ENCODE measurements at places on chromosomes 7 and 10. TPM values are rescaled to one million over a fixed set of nuclear protein-coding genes. Genes with fewer than 3 reads are reported as not detected.

The INHBA gene
- total RNA-seq, result 0.42 TPM

The PTPRN2 gene
- 0.96 TPM for total RNA-seq

The CFAP70 gene
- total RNA-seq, result 0.10 TPM

The PURB gene
- total RNA-seq, result 11.2 TPM

The BAMBI gene
- total RNA-seq, result 13.1 TPM

The GTPBP4 gene
- total RNA-seq, result 103 TPM

The LEP gene
- total RNA-seq, result not detected

The GPR26 gene
- not detected for total RNA-seq

The CTNNA3 gene
- total RNA-seq, result not detected

The IKZF1 gene
- total RNA-seq, result not detected

Data from A549 treated with CORT108297 at 1 μM for 4 hours (cell line).